ENCODE measurements at places on chromosomes 1 and 21.

GRCh38 chr1:40985161-40985560 lies 5.7 kb downstream of the CTPS1 start:
- no peak for DNase-seq
- H3K36me3 ChIP-seq, result no peaks in the 10 kb centered on the region
- no peak overlapping the region for H3K27ac ChIP-seq
- no peaks in the 10 kb centered on the region for H3K27me3 ChIP-seq
- peaks cover 47% of the 10 kb centered on the region for H3K4me1 ChIP-seq
- no peak overlapping the region for H3K4me3 ChIP-seq

GRCh38 chr1:156076609-156077429 lies 5.4 kb downstream of the MEX3A start:
- no peaks in the 10 kb centered on the region for H3K36me3 ChIP-seq
- peaks cover 5% of the 10 kb centered on the region for H3K4me1 ChIP-seq
- H3K27me3 ChIP-seq, result no peaks in the 10 kb centered on the region
- peak overlapping the region; percentile 86 for H3K4me3 ChIP-seq
- peak; percentile 68 for DNase-seq
- peak overlapping the region; percentile 87 for H3K27ac ChIP-seq

DNA sequence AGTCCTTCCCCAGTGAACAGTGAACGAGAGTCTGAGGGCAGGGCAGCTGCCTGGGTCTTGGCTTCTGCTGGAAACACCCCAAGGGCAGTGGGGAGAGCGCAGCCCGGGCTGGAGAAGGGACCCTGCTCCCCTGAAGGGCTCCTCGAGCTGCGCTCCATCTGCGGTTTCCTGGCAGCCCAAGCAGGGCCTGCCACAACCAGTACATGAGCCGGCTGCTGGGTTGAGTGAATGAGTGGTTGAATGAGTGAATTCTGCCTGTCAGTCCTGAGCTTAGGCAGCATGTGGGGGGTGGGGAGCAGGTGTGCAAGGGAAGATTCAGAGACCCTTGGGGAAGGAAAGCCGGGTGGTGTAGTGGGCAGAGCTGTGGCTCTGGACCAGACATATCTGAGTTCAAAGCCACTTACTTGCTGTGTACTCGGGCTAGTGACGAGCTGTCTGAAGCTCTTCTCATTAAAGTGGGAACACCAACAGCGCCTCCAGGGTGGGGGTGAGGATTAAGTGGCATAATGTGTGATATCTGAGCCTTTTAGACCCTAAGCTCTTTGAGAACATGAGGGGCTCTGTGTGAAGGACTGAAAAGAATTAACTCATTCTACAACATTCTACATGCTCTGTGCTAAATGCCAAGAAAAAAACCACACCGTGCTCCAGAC lies 3.7 kb downstream of the OPRD1 start:
- no peak overlapping the region for H3K27ac ChIP-seq
- H3K27me3 ChIP-seq, result peaks cover 4% of the 10 kb centered on the region
- no peak overlapping the region for H3K4me3 ChIP-seq

DNA sequence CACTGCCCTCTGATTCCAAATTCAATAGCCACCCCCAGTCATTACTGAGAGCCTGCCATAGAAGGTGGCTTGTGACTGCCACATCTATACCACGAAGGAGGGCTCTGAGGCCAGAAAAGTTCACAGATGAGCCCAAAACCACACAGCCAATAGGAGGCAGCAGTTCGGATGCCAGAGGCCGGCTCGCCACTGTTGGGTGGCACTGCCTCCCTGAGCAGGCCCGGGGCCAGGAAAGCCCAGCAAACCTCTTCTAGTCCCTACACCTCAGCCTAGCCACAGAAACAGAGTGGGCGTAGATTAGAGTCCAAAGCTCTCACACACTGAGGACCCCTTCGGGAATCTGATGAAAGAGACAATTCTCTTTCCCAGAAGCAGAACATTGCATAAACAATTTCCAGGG lies 5.9 kb upstream of the CAMK2N1 start:
- H3K4me1 ChIP-seq, result peaks cover 19% of the 10 kb centered on the region
- no peaks in the 10 kb centered on the region for H3K27me3 ChIP-seq
- no peak for DNase-seq
- no peak overlapping the region for H3K4me3 ChIP-seq

GRCh38 chr1:208160259-208160819 lies 83.8 kb downstream of the PLXNA2 start:
- DNase-seq, result no peak
- no peak overlapping the region for H3K4me3 ChIP-seq
- no peaks in the 10 kb centered on the region for H3K27me3 ChIP-seq
- peaks cover 19% of the 10 kb centered on the region for H3K4me1 ChIP-seq

DNA sequence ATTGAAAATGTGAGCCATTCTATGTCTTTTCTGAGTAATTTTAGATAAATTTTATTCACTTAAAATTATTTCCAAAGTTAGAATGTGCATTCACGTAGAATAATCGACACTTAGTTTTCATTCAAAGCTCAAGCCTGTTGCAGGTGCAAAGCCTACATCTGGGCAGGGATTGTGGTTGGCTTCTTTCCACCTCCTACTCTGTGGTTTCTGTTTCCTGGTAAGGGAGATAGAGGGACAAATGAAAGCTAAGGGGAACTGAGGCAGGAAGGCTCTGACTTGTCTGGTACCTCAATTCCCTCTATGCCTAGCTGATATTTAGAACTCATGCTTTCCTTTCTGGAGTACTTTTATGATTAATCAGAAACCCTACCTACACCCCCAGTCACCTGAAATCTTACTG lies 251.2 kb upstream of the DPYD start:
- H3K27ac ChIP-seq, result no peak overlapping the region
- no peak overlapping the region for H3K4me3 ChIP-seq
- no peak for DNase-seq
- no peaks in the 10 kb centered on the region for H3K4me1 ChIP-seq

DNA sequence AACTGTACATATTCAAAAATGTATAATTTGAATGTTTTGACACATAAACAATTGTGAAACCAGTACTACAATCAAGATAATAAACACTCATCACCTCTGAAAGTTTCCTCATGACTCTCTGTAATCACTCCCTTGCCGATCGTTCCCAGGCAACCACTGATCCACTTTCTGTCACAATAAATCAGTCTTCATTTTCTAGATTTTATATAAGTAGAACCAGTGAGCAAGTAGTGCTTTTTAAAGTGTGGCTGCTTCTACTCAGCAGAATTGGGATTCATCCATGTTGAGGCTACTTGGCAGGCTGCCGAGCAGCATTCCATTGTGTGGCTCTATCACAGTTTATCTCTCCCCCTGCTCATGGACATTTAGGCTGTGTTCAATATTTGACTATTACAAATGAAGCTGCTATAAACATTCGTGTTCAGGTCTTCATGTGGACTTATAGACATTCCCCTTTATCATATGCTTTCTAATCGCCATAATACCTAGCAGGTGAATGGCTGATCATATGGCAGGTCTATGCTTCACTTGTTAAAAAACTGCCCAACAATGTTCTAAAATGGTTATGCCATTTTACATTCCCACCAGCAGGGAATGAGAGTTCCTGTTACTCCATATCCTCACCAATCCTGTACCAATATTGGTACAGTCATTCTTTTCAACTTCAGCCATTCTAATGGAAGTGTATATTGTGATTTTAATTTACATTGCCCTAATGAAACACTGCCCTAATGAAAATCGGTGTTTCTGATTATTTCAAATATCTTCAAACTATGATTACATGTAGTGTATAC lies 20.5 kb downstream of the TEX38 start:
- peaks cover 6% of the 10 kb centered on the region for H3K4me1 ChIP-seq
- DNase-seq, result no peak
- H3K27ac ChIP-seq, result no peak overlapping the region
- H3K36me3 ChIP-seq, result peaks cover 22% of the 10 kb centered on the region
- H3K27me3 ChIP-seq, result no peaks in the 10 kb centered on the region

- peak; percentile 52 for DNase-seq
- no peak overlapping the region for H3K27ac ChIP-seq
- no peaks in the 10 kb centered on the region for H3K27me3 ChIP-seq
- H3K4me3 ChIP-seq, result no peak overlapping the region
- peaks cover 46% of the 10 kb centered on the region for H3K36me3 ChIP-seq
Observed at GRCh38 chr1:156797212-156797871, 19.3 kb downstream of the SH2D2A start.

GRCh38 chr1:183058851-183059502 lies 35.8 kb downstream of the LAMC1 start:
- H3K27me3 ChIP-seq, result no peaks in the 10 kb centered on the region
- H3K36me3 ChIP-seq, result no peaks in the 10 kb centered on the region
- H3K27ac ChIP-seq, result no peak overlapping the region
- H3K4me3 ChIP-seq, result no peak overlapping the region
- no peak for DNase-seq
- H3K4me1 ChIP-seq, result no peaks in the 10 kb centered on the region

- no peak overlapping the region for H3K27ac ChIP-seq
- DNase-seq, result no peak
- H3K4me1 ChIP-seq, result no peaks in the 10 kb centered on the region
- no peaks in the 10 kb centered on the region for H3K36me3 ChIP-seq
- H3K4me3 ChIP-seq, result no peak overlapping the region
- H3K27me3 ChIP-seq, result no peaks in the 10 kb centered on the region
Observed at GRCh38 chr21:28069450-28069923, 923.2 kb downstream of the LTN1 start.

DNA sequence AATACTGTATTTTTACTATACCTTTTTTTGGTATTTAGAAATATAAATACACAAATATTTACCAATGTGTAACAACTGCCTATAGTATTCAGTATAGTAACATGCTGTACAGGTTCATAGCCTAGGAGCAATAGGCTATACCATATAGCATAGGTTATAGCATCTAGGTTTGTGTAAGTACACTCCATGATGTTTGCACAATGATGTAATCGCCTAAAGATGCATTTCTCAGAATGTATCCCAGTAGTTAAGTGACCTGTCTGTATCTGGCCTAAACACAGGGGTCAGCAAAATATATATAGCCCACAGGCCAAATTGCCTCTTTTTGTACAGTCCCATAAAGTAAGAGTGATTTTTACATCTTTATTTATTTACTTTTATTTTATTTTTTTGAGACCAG lies 24.2 kb downstream of the ZBTB8OS start:
- no peak overlapping the region for H3K27ac ChIP-seq
- H3K36me3 ChIP-seq, result peaks cover 9% of the 10 kb centered on the region
- DNase-seq, result no peak
- no peak overlapping the region for H3K4me3 ChIP-seq
- no peaks in the 10 kb centered on the region for H3K27me3 ChIP-seq

- no peak overlapping the region for H3K4me3 ChIP-seq
- no peak for DNase-seq
- no peaks in the 10 kb centered on the region for H3K36me3 ChIP-seq
- no peaks in the 10 kb centered on the region for H3K27me3 ChIP-seq
Observed at GRCh38 chr21:43665879-43666278, 6.5 kb downstream of the RRP1B start.

- H3K4me1 ChIP-seq, result no peaks in the 10 kb centered on the region
- H3K27ac ChIP-seq, result no peak overlapping the region
- H3K36me3 ChIP-seq, result no peaks in the 10 kb centered on the region
- no peak overlapping the region for H3K4me3 ChIP-seq
- peaks cover 3% of the 10 kb centered on the region for H3K27me3 ChIP-seq
- no peak for DNase-seq
Observed at GRCh38 chr1:30682396-30683275, 40.7 kb downstream of the MATN1 start.

- no peaks in the 10 kb centered on the region for H3K27me3 ChIP-seq
- H3K27ac ChIP-seq, result peak overlapping the region; percentile 61
- peaks cover 29% of the 10 kb centered on the region for H3K4me1 ChIP-seq
- H3K4me3 ChIP-seq, result no peak overlapping the region
- no peak for DNase-seq
- H3K36me3 ChIP-seq, result no peaks in the 10 kb centered on the region
Observed at GRCh38 chr1:101136739-101137138, 100.1 kb upstream of the S1PR1 start.

DNA sequence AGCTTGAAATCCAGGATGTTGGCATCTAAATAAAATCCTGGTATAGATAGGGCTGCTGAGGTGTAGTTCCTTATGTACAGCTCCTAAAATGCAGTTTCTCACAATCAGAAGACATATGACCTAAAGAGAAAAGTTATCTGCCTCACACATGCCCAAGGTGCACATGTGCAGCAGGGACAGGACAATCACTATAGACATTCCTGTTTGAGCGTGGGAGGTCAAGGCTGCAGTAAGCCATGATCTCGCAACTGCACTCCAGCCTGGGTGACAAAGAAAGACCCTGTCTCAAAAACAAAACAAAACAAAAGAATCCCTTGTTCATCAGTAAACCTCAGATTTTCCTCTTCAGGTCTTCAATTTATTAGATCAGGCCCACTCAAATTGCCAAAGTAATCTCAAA lies 66.1 kb downstream of the SPATA6 start:
- H3K27ac ChIP-seq, result no peak overlapping the region
- H3K27me3 ChIP-seq, result no peaks in the 10 kb centered on the region
- no peaks in the 10 kb centered on the region for H3K36me3 ChIP-seq
- no peak for DNase-seq
- H3K4me3 ChIP-seq, result no peak overlapping the region

GRCh38 chr1:147522775-147523174 lies 18.5 kb upstream of the BCL9 start:
- no peak overlapping the region for H3K4me3 ChIP-seq
- no peaks in the 10 kb centered on the region for H3K4me1 ChIP-seq
- no peaks in the 10 kb centered on the region for H3K36me3 ChIP-seq
- no peaks in the 10 kb centered on the region for H3K27me3 ChIP-seq

DNA sequence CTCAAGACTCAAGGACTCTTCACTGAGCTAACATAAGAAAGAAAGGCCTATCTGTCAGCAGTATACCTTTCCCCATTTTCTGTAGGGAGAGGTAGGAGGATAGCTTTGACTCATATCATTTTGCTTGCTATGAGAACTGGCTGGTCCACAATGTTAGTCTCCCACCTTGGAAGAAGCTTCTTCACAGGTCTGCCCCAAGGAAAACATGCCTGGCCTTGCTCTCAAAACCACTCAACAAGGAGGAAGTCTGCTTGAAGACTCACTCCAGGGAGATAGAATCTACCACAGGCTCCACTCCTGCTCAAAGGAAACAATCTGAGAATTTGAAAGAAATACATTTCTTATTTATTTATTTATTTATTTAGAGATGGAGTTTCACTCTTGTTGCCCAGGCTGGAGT lies 29.5 kb upstream of the LAMC1 start:
- DNase-seq, result no peak
- no peaks in the 10 kb centered on the region for H3K4me1 ChIP-seq
- no peak overlapping the region for H3K4me3 ChIP-seq
- H3K27me3 ChIP-seq, result no peaks in the 10 kb centered on the region
- H3K27ac ChIP-seq, result no peak overlapping the region
- no peaks in the 10 kb centered on the region for H3K36me3 ChIP-seq

- no peak overlapping the region for H3K4me3 ChIP-seq
- peaks cover 19% of the 10 kb centered on the region for H3K4me1 ChIP-seq
- no peaks in the 10 kb centered on the region for H3K27me3 ChIP-seq
- no peaks in the 10 kb centered on the region for H3K36me3 ChIP-seq
- no peak overlapping the region for H3K27ac ChIP-seq
- DNase-seq, result peak; percentile 88
Observed at GRCh38 chr1:157156058-157156541, 17.9 kb upstream of the ETV3 start.

DNA sequence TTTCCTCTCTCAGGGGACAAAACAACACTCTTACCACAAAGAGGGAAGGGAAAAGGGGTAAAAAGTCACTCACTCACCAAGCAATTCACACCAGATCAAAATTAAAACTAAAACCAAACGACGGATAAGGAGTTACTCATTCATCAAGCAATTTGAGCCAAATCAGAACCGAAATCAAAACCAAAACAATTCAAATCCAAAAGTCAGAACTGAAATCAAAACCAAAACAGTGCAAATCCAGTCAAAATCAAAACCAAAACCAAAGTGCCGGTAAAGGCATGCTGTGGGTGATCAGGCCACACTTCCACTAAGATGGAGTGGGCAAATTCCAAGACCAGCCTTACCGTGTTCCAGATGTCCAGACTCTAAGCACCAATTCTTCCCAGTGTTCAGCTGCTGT lies 717.9 kb downstream of the AMY1C start:
- H3K27ac ChIP-seq, result no peak overlapping the region
- no peaks in the 10 kb centered on the region for H3K27me3 ChIP-seq
- H3K4me3 ChIP-seq, result peak overlapping the region; percentile 9

Measured in liver (tissue), 10 donors.